WTC11 (cell line): ENCODE measurements at places on chromosomes 3 and 15.
A peak's percentile ranks its signal among the peaks of the same experiment; 100 is the strongest.

DNA sequence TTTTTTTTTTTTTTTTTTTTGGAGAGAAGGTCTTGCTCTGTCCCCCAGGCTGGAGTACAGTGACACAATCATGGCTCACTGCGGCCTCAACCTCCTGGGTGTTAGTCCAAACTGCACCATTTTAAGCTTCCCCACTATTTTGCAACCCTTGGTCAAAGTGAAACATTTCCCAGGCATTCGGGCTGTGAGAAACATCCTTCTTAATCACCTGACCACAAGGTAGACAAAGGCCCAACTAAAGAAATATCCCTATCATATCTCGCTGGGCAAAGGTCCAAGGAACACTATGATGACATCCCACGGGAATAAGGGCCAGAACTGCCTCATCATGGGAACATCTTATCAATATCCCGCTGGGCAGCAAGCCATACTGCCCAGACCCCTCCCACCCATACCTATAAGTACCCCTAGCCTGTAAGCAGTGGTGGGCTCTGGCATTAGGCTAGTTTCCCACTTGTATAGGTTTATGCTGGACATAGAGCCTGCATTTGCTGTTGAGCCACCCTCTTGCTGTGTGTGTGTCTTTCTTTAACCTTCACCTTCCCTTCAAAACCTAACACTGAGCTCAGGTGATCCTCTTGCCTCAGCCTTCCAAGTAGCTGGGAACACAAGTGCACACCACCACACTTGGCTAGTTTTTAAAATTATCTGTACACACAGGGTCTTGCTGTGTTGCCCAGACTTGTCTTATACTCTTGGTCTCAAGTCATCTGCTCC, 95.2 kb downstream of the SEMA5B start:
- no peaks in the 10 kb centered on the region for H3K27me3 ChIP-seq
- no peak overlapping the region for H3K27ac ChIP-seq
- no peak for DNase-seq
- H3K4me1 ChIP-seq: no peaks in the 10 kb centered on the region
- H3K36me3 ChIP-seq: no peaks in the 10 kb centered on the region

DNA sequence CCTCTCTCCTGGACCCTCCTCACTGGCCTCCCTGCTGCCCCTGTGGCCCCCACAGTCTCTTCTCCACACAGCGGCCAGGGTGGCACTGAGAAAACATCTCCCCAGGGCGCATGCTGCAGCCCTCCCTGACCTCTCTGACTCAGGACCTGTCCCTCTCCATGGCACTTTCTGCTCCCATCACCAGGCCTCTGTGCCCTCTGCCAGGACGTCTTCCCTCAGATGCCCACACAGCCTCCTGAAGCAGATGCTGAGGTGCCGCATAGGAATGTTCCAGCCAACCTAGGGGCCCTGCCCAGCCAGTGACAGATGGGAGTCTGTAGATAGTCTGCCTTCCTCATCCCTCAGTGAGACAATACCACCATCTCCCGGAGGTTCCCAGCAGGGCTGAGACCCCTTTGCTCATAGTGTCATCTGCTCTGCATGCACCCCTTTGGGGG, 8.7 kb downstream of the MYL3 start:
- peaks cover 3% of the 10 kb centered on the region; the same call in 1 of the 2 replicates for H3K27me3 ChIP-seq
- no peaks in the 10 kb centered on the region for H3K36me3 ChIP-seq
- H3K27ac ChIP-seq: no peak overlapping the region
- H3K4me1 ChIP-seq: no peaks in the 10 kb centered on the region
- peak; percentile 7 for DNase-seq

DNA sequence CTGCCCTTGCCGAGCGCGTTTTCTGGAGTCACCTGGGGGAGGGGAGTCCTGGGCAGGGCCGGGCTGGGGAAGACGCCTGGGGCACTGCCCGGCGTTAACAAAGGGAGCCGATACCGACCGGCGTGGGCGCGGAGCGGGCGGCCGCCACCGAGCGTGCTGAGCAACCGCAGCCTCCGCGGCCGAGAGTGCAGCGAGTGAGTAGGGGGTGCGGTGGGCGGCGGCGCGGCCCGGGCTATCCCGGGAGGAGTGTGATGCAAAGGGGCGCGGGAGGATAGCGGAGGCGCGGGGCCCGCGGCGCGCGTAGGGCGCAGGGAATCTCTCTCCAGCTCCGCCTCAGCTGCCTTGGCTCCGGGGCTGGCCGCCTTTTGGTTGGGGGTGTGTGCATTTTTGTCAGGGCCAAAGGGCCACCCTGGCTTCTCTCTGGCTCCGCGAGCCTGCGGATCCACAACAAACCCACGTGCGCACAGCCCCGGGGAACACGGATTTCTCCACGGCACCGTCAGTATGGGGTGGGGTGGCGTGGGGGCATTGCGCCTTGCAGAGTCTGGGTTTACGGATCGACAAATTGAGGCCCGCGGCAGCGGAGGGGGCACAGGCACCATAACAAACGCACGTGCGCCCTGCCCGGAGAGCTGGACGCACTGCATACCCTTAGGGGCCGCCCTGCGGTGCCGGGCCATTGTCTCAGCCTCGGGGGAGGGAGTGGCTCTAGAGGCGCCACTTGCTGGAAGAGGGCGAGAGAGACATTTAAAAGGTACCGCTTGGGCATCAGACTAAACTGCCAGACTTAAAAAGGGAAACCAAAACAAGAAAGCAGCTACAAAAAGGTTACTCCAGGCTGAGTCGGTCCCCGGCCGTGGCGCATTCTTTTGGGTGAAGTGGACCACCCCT, 560 bp downstream of the ST6GAL1 start:
- H3K36me3 ChIP-seq: peaks cover 22% of the 10 kb centered on the region
- peak overlapping the region; percentile 92 for H3K4me3 ChIP-seq
- peaks cover 19% of the 10 kb centered on the region for H3K27me3 ChIP-seq
- H3K27ac ChIP-seq: peak overlapping the region; percentile 87

DNA sequence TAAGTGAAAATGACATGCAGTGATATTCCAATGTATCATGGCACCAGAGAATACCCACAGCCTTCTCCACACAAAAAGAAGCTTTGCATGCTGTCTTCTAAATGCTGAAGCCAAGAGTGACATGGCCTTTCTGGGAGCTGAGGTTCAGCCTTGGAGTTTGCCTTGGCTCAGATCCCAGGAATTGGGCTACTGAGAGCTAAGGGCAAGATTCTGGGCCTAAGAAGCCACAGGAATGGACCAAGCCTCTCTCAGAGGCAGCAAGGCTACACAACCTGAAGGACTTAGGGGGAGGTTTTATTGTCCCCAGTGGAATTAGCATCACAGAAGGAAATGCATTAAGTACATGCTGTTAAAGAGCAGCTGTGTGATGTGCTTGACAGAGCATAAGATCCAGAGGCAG, 1078.5 kb downstream of the TUSC7 start:
- peaks cover 37% of the 10 kb centered on the region for H3K4me1 ChIP-seq
- no peak for DNase-seq
- no peaks in the 10 kb centered on the region for H3K27me3 ChIP-seq
- 0 out of 2 replicates have a peak overlapping the region, but pooled peaks have one; percentile 32 for H3K27ac ChIP-seq
- no peaks in the 10 kb centered on the region for H3K36me3 ChIP-seq
- H3K4me3 ChIP-seq: no peak overlapping the region

DNA sequence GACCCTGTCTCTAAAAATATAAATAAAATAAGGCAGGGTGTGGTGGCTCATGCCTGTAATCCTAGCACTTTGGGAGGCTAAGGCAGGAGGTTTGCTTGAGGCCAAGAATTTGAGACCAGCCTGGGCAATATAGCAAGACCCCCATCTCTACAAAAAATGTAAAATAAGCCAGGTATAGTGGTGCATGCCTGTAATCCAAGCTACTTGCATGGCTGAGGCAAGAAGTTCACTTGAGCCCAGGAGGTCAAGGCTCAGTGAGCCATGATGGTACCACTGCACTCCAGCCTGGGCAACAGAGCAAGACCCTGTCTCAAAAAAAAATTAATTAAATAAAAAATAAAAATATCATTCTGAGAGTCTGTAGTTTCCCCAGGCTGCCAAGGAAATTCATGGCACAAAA, 4.1 kb upstream of the JAGN1 start:
- no peaks in the 10 kb centered on the region for H3K4me1 ChIP-seq
- no peaks in the 10 kb centered on the region for H3K36me3 ChIP-seq
- no peak for DNase-seq
- H3K4me3 ChIP-seq: no peak overlapping the region
- H3K27me3 ChIP-seq: peaks cover 7% of the 10 kb centered on the region

DNA sequence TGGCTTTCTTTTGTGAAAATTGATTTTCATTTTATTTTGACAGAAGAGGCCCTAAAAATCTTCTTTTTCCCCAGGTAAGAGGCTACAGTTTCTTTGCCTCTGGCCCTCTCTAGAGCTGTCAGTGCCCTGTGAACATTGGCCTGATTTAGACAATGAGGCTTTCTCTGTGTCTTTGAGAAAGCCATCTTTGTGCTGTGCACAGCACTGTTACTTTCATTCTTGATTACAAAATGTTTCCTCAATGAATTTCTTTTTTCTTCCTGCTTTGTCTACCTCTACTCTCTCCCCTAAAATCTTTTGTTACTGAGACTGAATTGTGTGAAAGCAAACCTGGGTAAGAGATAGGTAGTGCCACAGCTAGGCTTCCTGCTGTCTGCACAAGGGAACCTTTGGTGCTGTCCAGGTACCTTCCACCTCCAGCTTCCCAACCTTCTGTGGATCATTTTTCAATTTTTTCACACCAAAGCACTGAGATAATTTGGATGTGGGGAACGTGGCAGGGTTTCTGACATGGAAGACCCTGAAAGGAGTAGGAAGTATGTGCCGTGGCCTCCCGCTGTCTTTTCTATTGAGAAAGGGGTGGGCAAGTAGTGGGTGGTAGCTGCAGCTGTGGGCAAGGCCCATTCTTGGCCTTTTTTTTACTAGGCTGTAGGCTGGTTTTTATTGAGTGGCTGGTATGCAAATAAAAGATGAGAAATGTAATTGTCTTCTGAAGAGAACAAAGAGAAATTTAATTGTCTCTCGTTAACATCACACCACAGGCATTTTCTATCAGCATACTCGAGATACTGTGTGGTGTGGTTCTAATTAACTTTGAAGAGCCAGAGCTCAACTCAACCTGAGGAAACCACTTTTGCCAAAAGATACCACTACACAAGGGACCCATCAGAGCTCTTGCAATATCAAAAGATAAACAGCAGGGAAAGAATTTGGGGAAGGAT, 21.0 kb downstream of the RAB8B start:
- no peak for DNase-seq
- H3K36me3 ChIP-seq: no peaks in the 10 kb centered on the region
- H3K27ac ChIP-seq: peak overlapping the region; percentile 83

DNA sequence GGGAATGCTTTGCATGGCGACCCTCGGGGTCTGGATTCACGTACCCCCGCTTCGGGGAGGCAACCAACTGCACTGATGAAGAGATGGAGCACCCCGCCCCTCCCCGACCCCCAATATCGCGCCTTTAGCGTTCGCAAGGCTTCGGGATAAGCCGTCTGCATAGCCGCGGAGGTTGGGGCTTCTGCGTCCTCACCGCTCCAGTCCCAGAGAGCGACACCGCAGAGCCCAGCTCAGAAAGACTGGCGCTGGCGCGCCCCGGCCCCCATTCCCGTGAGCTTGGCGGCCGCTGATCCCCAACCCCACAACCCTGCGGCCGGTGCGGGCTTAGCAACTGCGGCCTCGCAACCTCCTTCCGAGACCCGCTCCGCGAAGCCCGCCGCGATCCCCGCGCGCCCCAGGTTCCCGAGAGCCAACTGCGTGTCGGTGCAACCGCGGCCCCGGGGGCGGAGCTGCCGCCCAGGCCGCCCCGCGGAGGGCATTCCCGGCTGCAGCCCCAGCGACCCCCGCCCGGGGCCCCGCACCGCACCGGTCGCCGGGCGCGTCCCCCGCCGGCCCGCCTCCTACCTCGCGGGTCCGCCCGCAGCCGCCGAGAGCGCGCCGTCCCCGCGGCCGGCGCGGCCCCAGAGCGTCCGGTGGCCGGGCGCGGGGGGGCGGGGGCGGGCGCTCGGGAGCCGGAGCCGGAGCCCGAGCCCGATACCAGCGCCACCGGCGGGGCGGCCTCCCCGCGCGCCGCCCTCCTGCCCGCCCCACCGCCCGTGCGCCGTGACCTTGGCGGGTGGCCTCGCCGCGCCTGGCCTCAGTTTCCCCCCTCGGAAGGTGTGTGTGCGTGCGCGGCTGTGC, 79.5 kb downstream of the IQSEC1 start:
- H3K36me3 ChIP-seq: no peaks in the 10 kb centered on the region
- H3K27ac ChIP-seq: no peak overlapping the region

DNA sequence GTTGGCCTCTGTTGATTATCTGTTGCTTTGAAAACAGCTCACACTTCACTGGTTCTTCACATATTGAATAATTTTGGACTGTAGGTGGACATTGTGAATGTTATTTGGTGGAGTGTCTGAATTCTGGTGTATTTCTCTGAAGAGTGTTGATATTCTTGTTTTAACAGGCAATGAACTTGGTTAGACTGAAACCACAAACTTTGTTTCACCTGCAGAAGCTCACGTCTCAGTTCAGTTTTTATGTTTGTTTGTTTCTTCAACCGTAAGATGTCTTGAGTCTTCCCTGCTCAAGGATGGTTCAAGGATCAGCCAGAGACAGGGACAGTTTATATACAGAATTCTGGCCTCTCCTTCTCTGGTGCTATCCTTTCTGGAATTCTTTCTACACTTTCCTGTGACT, 43.6 kb downstream of the C3orf20 start:
- no peak overlapping the region for H3K4me3 ChIP-seq
- H3K4me1 ChIP-seq: no peaks in the 10 kb centered on the region
- DNase-seq: no peak
- no peaks in the 10 kb centered on the region for H3K36me3 ChIP-seq

- DNase-seq: no peak
- no peak overlapping the region; the same call in 1 of the 2 replicates for H3K27ac ChIP-seq
- H3K36me3 ChIP-seq: no peaks in the 10 kb centered on the region
- peaks cover 51% of the 10 kb centered on the region for H3K4me1 ChIP-seq
- no peak overlapping the region for H3K4me3 ChIP-seq
Measured at GRCh38 chr3:30747771-30748281, 141.4 kb downstream of the TGFBR2 start.

- H3K4me3 ChIP-seq: no peak overlapping the region
- H3K27me3 ChIP-seq: no peaks in the 10 kb centered on the region
- no peaks in the 10 kb centered on the region for H3K4me1 ChIP-seq
- no peak for DNase-seq
- no peak overlapping the region for H3K27ac ChIP-seq
- H3K36me3 ChIP-seq: peaks cover 11% of the 10 kb centered on the region; the same call in 1 of the 2 replicates
Measured at GRCh38 chr3:141129049-141129448, 77.9 kb downstream of the SPSB4 start.
